ENCODE measurements at places on chromosomes 5 and 9.

- no peak for DNase-seq
These were observed 9.8 kb downstream of the NHP2 start for GRCh38 chr5:178143901-178144300.

- no peak for DNase-seq
These were observed 206.2 kb upstream of the CDH10 start for GRCh38 chr5:24850926-24851486.

DNA sequence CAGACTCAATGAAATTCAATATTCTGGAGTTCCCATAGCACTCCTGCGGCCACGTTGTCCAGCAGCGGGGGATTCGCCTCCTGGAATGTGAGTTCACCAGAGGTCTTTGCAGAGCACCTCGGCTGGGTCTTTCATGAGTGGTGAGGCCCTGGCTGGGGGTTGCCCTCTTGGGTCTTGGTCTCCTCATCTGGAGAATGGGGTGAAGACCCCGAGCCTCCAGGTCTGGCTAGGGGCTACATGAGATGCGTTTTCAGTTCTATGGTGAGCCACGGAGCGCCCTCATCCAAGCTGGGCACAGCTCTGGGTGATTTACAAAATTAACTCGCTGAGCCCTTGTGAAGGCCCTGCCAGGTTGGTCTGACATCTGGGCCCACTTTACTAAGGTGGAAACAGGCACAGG lies 37.5 kb upstream of the RXRA start:
- no peak for DNase-seq

GRCh38 chr9:81414836-81415235 lies 274.5 kb downstream of the TLE1 start:
- no peak for DNase-seq

DNA sequence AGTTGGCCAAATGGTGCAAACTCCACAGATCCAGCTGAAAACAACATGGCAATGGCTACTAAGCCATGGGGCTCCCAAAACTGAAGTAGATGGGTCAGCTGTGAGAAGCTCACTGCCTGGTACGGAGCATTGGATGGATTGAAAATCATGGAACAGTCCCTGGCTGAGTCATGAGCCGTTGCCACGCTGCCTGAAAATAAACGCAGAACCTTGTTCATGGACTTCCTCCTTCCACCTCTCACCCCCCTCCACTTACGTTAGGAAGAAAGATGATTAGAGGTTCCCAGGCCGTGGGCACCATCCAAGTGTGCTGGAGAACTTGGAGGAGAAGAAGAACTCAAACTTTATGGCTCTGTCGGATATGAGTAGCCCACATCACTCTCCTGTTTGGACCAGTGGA lies 6.8 kb upstream of the DIPK1B start:
- no peak for DNase-seq

- DNase-seq, result no peak
These were observed 632 bp downstream of the COQ4 start for GRCh38 chr9:128323212-128323730.

DNA sequence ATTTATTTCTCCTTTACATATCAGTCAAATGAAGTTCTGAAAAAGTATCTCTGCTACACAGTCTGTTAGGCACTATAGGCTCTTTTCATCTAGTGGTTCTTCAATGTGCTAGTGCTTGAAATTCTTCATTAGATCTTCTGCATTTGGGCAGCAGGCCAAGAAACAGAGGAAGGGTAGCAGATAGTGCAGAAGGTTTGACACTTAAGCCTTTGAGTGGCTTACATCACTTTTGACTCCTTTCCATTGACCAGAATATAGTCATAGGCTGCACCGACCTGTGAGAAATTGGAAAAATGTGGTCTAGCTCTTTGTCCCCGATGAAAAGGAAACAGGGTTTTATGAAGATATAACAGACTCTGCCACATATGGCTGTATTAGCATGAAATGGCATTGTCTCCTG lies 459.5 kb upstream of the PTGER4 start:
- no peak for DNase-seq

- no peak for DNase-seq
These were observed 616.1 kb downstream of the DTWD2 start for GRCh38 chr5:118371973-118372831.

GRCh38 chr9:92032891-92033290 lies 82.3 kb downstream of the SPTLC1 start:
- DNase-seq, result no peak

DNA sequence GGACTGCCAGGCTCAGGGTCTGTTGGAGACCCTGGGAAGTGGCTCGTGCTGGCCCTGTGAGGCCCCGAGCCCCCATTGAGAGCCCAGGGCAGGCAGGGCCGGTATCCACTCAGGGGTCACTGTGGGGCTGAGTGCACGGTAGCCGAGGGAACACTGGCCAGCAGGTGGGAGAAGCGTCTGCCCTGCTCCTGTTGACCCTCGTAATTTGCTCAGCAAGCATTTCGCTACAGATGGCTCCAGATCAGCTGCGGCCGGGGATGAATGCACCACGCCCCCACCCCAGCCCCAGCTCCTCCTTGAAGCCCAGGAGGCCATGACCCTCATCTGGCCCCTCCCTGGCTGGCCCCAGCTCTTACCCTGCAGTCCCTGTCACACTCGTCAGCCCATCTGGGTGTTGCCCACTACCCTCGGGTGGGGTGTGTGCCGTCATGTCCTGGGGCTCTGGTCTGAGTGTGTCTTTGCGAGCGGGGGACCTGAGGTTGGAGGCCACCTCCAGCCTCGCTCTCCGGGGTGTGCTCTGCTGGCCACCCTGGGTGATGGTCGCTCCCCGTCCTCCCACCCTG lies 6.1 kb upstream of the NRARP start:
- no peak for DNase-seq

DNA sequence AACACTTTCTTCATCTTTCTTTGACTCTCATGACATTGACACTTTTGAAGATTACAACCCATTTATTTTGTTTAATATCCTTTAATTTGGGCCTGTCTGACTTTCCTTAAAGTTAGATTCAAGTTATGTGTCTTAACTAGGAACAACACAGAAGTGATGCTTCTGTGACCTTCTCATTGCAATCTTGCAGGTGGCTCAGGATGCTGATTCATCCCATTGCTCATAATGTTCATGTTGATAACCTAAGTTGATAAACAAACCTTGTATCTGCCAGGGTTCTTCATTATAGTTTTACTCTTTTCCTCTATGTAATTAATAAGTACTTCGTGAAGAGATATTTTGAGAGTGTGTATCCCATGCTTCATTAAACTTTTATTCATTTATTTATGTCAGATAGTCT lies 107.2 kb upstream of the SHB start:
- DNase-seq, result no peak

DNA sequence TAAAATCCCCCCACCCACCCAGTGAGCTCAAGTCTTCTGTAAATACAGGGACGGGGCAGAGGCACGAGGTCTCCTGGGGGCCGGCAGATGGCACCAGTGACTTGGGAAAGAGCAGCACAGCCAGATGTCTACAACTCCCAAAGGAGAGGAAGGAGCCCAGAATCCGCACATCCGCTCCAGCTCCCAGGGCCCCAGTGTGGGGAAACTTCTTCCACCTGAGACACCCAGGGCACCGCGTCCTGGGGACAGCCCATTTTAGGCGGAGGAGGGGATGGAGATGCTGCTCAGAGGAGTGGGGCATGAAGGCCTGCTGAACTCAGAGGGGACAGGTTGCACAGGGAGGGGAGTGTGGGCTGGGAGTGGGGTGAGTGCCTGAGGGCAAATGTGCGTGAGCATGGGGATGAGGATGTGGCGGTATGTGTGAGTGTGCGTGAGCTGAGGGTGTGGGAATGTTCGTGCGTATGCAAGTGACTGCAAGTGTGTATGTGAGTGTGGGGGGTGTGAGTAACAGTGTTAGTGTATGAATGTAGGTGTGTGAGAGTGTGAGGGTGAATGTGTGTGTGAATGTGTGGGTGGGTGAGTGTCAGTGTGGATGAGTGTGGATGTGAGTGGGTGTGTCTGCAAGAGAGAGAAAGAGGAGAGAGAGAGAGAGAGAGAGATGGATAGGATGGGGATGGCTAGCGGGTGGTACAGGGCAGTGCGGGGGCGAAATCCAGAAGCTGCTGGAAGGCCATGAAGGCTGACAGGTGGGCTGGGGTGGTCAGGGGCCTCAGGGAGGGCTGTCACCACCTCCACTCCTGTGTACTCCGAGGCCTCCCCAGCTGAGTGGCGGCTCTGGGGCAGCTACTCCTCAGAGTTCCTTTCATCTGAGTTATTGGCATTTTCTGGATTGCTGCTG lies 63.5 kb downstream of the DUSP1 start:
- DNase-seq, result no peak

GRCh38 chr5:14572385-14572784 lies 9.2 kb upstream of the OTULINL start:
- DNase-seq, result no peak

- DNase-seq, result no peak
These were observed 62.3 kb downstream of the CXXC5 start for GRCh38 chr5:139710319-139711066.

DNA sequence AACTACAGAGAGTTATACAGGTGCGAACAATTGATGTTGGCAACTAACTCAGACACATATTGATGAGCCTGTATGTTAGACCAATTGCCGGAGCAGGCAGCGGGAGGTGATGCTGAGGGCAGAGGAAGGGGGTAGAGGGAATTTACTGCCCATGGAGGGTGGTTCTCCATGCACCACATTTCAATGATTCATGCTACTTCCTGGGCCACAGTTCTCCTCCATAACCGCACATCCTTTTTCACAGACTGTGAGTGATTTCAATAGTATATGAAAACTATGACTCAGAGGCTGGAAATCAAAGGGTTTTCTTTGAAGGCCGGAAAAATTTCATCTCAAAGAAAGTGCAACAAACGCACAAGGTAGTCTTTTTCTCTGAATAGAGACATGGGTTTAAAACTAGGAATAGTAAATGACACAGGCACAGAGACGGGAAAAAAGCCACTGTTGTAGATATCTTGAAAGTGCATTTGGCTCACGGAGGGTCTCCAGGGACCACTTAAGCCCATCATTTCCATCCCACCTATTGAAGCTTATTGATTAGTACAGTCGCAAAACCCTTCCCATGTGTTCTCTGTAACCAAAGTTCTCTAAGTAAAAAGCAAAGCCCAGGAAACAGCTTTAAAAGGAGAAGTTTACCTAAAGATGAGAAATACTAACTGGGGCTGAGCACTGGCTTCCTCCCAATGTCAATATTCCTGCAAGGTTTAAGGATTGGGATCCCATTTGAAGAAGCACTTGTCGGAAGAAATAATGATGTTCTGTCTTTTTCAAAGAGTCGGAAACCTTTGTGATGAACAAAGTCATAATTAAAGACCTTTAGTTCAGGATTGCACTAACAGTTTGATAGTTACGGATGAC lies 28.0 kb upstream of the ADAM19 start:
- no peak for DNase-seq

GRCh38 chr9:78971540-78971939 lies 600.2 kb upstream of the TLE4 start:
- DNase-seq, result no peak

DNA sequence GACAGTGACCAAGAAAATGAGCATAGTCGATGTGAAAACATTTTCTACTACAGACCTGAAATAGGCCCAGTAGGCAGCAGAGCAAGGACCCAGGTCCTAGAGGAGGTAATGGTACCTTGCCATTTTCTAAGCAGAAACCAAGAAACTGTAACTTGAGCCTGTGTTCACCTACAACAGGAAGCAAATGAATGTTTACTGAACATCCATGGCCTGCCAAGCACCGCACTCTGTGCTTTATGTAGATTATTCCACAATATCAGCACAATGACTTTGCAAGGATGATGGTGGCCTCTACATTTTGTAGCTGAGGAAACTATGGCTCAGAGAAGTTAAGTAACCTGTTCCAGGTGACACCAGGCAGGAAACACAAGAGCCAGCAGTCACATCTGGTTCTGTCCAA lies 215.3 kb downstream of the SPOCK1 start:
- DNase-seq, result no peak
